ENCODE measurements at places on chromosomes 5 and 9. TPM values are rescaled to one million over a fixed set of nuclear protein-coding genes. Genes with fewer than 3 reads are reported as not detected.

Gene CCIN
- total RNA-seq = not detected

Gene SHLD3
- total RNA-seq = 1.5 TPM

Gene PCDHB16
- 0.48 TPM for total RNA-seq

Gene PCDHGA10
- 5.3 TPM for total RNA-seq

Gene PFN3
- total RNA-seq = not detected

Gene CSNK1G3
- 28.4 TPM for total RNA-seq

Gene ARID3C
- not detected for total RNA-seq

Gene RNF183
- total RNA-seq = 4.2 TPM

Gene CCNJL
- 2.6 TPM for total RNA-seq

Gene CRB2
- total RNA-seq = not detected

Gene PCDHGA2
- total RNA-seq = 0.68 TPM

- ATAC-seq = no peak
Measured at GRCh38 chr9:14396171-14396570, 82.2 kb upstream of the NFIB start.

DNA sequence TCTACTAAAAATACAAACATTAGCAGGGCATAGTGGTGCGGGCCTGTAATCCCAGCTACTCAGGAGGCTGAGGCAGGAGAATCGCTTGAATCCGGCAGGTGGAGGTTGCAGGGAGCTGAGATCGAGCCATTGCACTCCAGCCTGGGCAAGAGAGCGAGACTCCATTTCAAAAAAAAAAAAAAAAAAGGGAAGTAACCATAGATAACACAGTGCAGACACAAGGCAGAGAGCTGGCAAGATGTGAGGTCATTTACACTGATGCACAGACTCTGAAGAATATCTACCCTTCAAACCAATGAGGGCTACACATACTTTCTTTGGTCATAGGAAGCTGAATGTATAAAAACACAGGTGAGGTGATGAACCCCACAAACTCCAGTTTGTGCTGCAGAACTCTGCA, 131.9 kb downstream of the DCP2 start:
- ATAC-seq = no peak

DNA sequence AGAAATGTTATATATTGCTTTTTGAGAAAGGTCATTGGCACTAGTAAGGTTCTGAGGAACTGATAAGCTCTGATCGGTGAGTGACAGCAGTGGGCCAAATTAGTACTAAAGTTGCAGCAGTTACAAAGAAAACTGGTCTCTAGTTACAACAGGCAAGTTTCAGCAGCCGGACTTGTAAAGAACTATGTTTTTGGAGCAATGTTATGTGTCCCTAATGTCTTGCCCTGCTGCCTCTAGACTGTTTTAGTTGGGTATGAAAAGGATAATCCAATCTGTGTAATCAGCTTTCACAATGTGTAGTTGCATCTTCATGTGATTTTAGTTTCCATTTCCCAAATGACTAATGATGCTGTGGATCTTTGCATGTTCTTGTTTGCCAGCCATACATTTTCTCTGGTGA, 113.5 kb downstream of the CAMK4 start:
- ATAC-seq = no peak

GRCh38 chr9:20315677-20316076, 306.6 kb downstream of the MLLT3 start:
- ATAC-seq = peak; percentile 62

DNA sequence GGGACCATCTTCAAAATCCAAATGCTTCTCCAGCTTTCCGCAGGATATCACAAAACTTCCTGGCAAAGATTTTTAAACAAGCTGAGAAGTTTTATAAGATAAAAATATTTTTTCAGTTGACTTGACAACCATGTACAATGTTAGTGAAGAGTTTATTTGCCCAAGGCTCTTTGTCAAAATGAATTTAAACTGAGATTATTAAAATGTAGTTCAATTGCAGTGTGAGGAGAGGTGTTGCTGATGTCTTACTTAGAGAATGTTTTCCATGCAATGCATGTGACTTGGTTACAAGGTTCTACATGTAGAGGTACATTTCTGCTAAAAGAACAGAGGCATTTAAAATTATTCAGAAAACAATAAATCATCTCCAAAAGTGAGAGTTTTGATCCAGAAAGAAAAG, 131.4 kb upstream of the MINAR2 start:
- ATAC-seq = no peak

- no peak for ATAC-seq
Measured at GRCh38 chr5:124678468-124678867, 68.0 kb downstream of the ZNF608 start.

DNA sequence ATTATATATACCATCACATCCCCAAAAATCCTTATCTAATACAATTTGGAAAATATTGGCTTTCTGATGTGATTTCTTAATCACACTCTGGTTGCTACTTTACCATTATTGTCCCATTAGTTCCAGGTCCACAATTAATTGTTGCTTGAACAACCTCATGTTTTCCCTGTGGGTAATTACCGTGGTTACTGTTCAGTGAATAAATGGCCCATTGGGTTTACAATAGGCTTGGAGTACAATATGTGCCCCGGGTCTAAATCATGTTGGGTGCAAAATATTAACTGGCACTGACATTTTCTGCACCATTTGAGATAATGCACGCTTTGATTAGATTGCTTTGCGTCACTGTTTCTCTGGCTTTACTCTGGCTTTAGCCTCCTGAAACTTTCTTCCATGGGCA, 163.7 kb downstream of the GABBR2 start:
- ATAC-seq = no peak

GRCh38 chr9:109632817-109633216, 134.7 kb upstream of the PTPN3 start:
- no peak for ATAC-seq

- no peak for ATAC-seq
Measured at GRCh38 chr5:126801174-126801991, 24.4 kb downstream of the LMNB1 start.

DNA sequence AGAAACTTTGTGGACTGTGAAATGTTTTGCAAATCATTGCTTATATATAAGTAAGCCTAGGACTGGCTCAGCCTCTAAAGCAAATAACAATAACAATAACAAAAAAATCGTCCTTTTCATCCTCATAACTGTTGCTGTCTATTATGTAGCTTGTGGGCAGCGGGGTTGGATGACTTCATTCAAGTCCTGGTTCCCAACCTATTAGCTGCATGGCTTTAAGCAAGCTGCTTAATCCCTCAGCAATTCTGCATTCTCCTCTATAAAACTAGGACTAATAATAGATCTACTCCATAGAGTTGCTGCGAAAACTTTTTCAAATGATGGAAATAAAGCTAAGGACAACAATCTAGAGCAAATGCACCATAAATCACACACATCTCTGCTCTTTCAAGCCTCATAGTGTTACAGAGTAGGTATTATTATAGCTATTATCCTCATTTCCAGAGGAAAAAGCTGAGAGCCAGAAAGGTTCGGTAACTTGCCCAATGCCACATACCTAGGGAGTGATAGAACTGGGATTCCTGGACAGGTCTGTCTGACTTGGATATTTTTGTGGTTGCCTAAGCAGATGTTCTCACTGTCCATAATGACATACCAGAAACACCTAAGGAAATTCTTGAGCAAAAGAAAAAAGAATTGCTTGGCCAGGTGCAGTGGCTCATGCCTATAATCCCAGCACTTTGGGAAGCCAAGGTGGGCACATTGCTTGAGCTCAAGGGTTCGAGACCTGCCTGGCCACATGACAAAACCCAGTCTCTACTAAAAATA, 98.8 kb upstream of the ADRA1B start:
- ATAC-seq = no peak

GRCh38 chr9:6553866-6554265, 91.7 kb downstream of the GLDC start:
- ATAC-seq = no peak

DNA sequence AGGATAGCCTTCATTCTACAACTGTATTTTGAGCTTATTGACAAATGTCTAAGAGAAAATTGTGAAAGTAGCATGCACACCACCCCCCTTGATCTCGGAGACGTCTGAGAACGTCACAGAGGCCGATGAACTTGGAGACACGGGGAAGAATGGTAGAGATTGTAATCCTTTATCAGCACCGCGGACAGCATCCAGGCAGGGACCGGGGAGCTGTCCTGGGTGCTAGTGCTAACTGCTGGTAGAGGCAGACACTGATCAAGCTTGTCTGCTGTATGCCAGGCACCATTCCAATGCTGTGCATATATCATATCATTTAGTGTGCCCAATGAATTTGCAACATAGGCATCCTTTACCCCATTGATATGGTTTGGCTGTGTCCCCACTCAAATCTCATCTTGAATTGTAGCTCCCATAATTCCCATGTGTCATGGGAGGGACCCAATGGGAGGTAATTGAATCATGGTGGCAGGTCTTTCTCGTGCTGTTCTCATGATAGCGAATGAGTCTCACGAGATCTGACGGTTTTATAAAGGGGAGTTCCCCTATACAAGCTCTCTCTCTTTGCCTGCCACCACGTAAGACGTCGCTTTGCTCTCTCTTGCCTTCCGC, 98.8 kb downstream of the LHX2 start:
- peak; percentile 69 for ATAC-seq

DNA sequence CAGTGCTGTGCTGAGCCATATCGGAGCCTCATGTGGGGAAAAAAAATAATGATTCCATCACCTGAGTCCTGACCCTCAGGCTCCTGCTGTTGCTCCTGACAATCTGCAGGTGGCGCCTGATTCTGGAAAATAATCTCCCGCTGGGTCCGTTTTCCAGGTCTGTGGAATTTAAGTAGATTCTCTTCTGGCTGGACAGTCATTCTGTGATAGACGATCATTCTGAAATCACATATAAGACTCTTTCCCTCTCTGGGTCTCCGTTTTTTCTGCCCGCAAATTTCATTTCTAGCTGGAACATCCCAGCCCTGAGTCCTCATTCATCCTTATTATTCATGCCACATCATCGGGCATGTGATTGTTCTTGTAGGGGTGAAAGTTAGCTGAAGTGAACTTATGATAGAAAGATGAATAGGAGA, 22.1 kb upstream of the STXBP1 start:
- peak; percentile 39 for ATAC-seq

- no peak for ATAC-seq
Measured at GRCh38 chr5:17455942-17456341, 42.1 kb upstream of the TAF11L2 start.

All from esophagus mucosa (tissue), 1 donor.